Esophagus muscularis mucosa (tissue), 4 donors: ENCODE measurements at places on chromosomes 7 and 10.

- no peak for DNase-seq
Measured at GRCh38 chr7:69732203-69732602, 133.9 kb downstream of the AUTS2 start.

- no peak for DNase-seq
Measured at GRCh38 chr10:127320176-127320575, 123.8 kb upstream of the INSYN2A start.

DNA sequence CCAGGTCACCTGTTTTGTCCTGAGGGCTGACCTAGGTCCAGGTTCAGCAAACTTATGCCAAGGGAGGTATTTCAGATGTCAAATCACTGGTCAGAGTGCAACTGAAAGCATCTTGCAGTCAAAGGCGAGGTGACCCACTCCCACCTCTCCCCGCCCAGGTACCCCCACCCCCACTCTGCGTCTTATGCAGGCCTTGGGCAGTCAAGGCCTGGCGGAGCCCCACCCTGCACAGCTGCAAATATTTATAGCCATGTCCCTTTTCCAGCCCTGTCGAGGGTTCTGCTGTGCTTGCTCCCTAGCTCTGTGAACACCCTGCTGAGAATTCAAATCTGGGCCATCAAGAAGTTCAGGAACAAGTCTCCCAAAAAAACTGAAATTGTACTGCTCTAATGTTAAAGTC, 40.6 kb upstream of the BMPR1A start:
- no peak for DNase-seq

- no peak for DNase-seq
Measured at GRCh38 chr7:150568714-150569113, 1.5 kb downstream of the GIMAP4 start.

- DNase-seq: no peak
Measured at GRCh38 chr7:38311329-38311937, 38.0 kb upstream of the TARP start.

- no peak for DNase-seq
Measured at GRCh38 chr10:13743101-13743693, 156.4 kb downstream of the PRPF18 start.

- DNase-seq: no peak
Measured at GRCh38 chr7:155210356-155210755, 87.3 kb upstream of the INSIG1 start.

DNA sequence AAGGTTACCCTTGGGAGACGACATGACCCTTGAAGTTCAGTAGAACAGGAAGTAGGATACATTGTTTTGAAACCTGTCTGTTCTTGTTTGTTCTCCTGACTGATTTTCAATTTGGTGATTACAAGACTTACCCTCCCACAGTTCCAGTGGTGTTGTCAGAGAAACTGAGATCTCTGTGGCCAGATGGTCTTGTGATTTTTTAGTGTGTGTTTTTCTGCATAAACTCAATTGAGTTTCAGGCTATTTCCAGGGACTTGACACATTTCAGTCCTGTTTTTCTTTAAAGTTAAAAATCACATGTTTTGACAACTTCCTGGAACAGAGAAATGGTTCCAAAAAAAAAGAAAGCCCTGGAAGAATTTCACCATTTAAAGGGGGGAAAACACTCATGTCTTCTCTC, 22.3 kb downstream of the PIK3CG start:
- DNase-seq: no peak

DNA sequence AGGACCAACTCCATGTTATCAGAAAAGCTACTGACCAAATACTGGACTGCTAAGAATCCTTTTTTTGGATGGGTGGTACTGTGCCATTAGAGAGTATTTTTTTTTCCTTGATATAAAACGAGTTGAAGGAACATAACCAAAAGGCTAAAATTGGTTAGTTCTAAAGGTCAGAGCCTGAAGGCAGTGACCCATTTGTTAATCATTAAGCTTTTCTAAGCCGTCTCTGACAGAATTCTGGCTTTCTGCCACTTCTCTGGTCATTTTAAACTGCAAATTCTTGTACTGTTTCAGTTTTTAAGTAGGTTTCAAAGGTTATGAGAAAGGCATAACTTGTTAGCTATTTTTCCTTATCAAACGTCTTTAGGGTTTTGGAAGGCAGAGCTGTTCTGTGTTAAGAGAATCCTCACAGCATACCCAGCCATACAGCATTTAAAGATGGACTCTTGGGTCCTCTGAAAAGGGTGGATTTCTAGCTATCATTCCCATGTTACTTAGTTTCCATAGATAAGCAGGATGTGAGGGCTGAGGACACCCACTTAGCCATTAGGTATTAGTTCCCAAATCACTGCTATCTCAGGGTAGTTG, 196.8 kb downstream of the RNLS start:
- no peak for DNase-seq

DNA sequence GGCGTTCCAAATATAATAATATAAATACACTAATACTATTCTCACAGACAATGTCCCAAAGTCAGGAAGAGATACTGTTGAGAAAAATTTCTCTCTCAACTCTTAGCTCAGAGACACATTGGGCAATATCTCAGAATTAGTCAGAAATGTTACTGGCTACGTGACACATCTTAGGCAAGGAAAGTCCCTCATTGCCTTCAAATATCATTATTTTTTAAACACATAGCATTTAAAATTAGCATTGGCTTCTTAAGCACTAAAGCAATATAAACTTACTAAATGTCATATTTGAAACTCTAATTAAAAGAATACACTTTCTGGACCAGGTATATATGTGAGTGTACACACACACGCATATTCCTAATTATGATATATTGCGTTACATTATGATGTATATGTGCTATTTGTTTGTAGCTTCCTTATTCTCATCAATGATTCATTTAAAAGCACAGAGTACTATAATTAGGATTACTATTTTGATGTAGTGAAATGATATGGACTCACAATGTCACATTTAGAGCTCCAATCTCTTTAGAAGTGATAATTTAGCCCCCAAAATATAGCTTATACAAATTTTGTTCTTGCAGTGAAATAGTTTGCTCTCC, 255.8 kb downstream of the TWIST1 start:
- DNase-seq: no peak

GRCh38 chr10:95477175-95477520, 84.0 kb downstream of the SORBS1 start:
- DNase-seq: no peak

- DNase-seq: no peak
Measured at GRCh38 chr7:73382934-73383503, 50.6 kb upstream of the FZD9 start.

DNA sequence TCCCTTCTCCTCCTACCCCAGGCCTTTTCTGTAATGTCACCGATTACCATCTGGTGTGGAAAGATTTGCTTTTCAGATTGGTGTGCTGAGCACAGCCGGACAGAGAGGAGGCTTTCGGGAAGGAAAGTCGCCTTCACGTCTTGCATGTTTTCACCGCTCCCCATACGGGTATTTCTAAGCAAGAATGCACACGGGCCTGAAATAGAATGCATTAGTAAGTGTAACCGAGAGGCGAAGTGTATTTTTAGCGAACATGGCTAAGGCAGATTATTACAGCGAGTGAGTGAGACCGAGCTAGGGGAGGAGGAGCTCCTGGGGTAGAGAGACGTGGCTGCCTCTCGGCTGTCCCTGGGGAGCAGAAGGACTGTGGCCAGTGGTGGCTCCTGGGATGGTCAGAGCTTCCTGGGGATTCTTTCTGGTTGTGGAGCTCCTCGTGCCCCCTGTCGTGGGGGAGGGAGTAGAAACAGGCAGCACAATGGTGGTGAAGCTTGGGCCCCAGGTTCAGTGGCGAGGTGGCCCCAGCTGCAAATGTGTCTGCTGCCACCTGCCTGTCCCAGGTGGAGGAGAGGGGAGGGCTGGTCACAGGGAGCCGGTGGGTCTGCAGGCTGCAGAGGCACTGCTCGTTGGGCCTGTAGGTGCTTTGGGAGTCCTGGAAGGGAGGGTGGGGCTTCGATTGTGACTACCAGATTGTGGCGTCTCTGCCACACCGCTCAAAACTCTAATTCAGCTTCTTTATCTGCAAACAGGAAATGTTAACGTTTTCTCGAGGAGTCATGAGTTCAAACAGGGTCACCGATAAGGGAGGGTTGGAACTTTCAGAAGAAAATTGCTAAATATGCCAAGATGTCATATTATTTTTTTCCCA, 135.8 kb downstream of the CAMK1D start:
- DNase-seq: no peak

DNA sequence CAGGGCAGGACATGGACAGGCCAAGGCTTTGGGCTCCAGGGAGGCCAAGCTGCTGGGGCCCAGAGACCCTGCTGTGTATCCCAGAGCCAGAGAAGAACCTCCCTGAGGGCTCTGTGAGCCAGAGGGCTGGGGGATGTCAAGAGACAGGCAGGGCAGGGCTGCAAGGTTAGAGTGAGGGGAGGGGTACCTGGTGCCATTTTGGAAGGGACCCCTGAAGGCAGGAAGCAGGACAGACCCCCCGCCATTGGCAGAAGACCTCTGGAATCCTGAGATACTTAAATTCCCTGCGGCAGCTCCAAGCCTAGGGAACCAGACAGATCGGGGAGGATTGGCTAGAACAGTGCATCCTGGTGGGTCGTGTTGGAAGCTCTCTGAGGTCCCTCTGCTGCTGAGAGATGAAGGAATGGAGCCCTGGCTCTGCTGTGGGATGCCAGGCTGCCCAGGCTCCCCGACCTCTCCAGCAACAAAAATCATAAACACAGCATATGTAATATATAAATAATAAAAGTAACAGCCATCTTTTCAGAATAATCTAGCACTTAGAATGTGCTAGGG, 75.0 kb downstream of the LHPP start:
- DNase-seq: no peak

- no peak for DNase-seq
Measured at GRCh38 chr10:78443900-78444571, 410.4 kb downstream of the RPS24 start.

- DNase-seq: no peak
Measured at GRCh38 chr10:69913606-69914382, 112.1 kb downstream of the COL13A1 start.

DNA sequence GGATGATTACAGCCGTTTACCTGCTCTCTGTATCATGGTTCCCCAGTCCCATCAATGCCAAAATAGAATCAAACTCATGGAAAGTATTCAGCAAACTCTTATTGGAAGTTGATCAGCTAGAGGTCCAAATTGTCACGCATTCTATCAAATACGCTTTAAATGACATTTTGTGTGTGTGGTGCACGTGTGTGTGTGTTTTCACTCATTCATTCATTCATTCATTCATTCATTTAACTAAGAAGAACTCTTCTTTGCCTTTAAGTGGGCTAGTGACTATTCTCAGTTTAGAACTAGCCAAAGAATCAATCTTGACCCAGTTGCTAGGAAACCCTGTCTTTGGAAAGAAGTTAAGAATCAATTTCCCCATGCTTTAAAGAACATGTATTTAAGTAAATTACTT, 102.8 kb downstream of the RTKN2 start:
- no peak for DNase-seq

GRCh38 chr10:11381023-11381422, 230.4 kb downstream of the USP6NL start:
- DNase-seq: no peak

DNA sequence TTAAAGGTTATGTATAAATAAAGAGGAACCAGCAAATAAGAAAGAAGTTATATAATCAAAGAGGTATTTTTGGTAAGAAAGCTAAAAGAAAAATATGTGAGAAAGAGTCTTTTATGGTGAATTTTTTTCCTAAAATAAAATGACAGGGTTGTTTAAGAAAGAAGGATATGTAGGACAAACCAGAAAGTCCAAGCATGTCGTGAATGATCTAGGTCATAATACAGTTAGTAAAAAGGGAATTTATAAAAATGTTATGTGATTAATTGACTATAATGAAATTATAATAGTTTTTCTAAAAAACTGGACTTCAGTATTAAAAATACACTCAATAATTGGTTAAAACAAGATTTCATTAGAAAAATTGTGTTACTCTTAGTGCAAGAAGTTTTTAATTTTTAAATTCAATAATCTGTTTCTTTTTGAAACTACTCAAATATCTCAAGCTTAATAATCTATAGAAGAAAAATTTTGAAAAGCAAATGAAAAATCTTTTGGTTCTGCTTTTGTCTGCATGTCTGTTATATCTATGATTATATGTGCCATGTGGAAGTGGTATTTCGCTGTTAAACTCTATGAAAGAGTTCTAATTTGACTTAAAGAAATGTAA, 23.3 kb downstream of the AVL9 start:
- no peak for DNase-seq

DNA sequence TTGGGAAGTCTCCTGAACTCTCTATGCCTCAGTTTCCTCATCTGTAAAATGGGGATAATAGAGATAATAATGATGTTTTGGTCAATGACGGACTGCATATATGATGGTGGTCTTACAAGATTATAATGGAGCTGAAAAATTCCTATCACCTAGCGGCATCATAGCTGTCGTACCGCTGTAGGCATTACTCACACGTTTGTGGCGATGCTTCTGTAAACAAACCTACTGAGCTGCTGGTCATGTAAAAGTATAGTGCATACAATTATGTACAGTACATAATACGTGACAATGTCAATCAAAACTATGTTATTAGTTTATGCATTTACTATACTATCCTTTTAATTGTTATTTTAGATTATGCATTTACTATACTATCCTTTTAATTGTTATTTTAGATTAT, 339.1 kb upstream of the NPVF start:
- no peak for DNase-seq

GRCh38 chr10:50501924-50502452, 121.8 kb downstream of the SGMS1 start:
- no peak for DNase-seq
